HFFc6 (cell line): ENCODE measurements at places on chromosomes 13 and 19. TPM values are rescaled to one million over a fixed set of nuclear protein-coding genes. Genes with fewer than 3 reads are reported as not detected.

The ARMC6 gene
- total RNA-seq, result 35.6 to 38.4 TPM (median 36.9 TPM) in 3 replicates

The ATP1A3 gene
- 0.40 TPM in 1 of 3 replicates, not detected in the others for total RNA-seq

The ZNF563 gene
- total RNA-seq, result 1.6 to 3.0 TPM (median 1.6 TPM) in 3 replicates

The ICAM4 gene
- 0.15 to 0.75 TPM in 2 of 3 replicates, not detected in the other for total RNA-seq

GRCh38 chr13:63307228-63307627, 1891.6 kb upstream of the PCDH20 start:
- no peak for DNase-seq

DNA sequence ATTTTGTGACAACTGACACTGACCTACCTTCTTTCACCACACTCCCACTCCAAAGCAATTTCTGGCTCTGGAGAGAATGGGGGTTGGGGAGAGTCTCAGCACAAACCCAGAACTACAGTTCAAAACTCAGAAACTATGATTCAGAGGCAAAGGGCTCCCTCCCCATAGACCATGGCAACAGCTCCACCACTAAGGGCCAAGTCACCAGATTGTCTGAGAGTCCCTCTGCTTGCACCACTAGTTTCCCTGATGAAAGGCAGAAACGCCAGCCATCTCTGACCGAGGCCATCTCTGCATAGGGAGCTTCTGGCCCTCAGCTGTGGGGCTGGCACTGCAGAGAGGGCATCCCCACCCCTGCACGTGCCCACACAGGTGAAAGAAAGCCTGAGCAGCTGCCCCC, 112.4 kb upstream of the VSTM2B start:
- no peak for DNase-seq

GRCh38 chr19:44641501-44642265, 2.0 kb upstream of the PVR start:
- DNase-seq, result no peak

DNA sequence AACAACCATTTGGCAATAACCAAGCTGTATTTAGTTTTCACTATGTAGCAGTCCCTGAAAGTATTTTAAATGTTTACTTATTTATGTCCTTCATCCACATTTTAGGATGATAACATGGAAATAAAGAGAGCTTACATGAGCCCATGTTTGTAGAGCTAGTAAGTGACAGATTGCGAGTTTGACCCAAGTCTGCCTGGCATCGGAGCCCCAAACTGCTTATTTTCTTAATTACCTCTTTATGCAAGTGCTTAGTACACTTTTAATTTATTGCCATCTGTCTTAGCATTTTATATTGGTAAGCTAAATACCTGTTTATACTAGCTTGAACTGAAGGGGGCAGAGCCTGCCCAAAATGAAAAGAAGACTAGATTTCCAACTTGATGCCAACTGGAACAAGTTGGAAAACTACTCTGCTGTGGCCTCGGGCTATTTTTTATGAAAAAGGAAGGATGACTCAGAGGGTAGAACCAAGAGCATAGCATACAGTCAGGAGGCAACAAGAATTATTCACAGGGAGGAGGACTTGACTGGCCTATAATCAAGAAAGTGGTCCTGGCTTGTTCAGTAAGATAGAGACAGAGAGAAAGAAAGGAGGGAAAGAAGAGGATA, 150.2 kb downstream of the NDFIP2 start:
- DNase-seq, result peak; percentile 96
